CD4-positive, alpha-beta T cell (primary cell): ENCODE measurements at places on chromosomes 12 and 14.

DNA sequence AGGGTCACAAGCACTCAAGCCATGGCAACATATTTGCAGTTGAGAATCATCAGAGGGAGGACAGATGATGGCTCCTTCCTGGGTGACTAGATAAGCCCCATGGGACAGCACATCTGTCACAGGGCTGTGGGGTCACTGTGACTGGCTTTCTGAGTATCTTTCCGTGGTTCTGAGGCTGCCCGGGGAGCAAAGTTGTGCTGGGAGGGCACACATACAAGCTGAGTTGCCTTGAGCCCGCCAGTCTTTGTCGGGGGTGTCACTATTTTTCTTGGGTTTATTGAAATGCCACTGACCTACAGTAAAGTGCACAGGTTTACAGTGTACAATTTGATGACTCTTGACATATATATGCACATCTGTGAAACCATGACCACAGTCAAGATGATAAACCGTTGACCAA lies 17.2 kb upstream of the KIF26A start:
- no peak overlapping the region for H3K27ac ChIP-seq
- DNase-seq = no peak
- no peak overlapping the region for H3K4me3 ChIP-seq

GRCh38 chr12:69779928-69780327 lies 41.3 kb downstream of the RAB3IP start:
- no peaks in the 10 kb centered on the region for H3K4me1 ChIP-seq
- no peaks in the 10 kb centered on the region for H3K27me3 ChIP-seq
- DNase-seq = no peak
- no peak overlapping the region for H3K27ac ChIP-seq
- no peaks in the 10 kb centered on the region for H3K36me3 ChIP-seq
- no peak overlapping the region for H3K4me3 ChIP-seq

- no peaks in the 10 kb centered on the region for H3K27me3 ChIP-seq
- no peaks in the 10 kb centered on the region for H3K4me1 ChIP-seq
- H3K4me3 ChIP-seq = no peak overlapping the region
- no peak for DNase-seq
- H3K27ac ChIP-seq = no peak overlapping the region
Measured at GRCh38 chr12:10048526-10048925, 18.0 kb downstream of the CLEC9A start.

DNA sequence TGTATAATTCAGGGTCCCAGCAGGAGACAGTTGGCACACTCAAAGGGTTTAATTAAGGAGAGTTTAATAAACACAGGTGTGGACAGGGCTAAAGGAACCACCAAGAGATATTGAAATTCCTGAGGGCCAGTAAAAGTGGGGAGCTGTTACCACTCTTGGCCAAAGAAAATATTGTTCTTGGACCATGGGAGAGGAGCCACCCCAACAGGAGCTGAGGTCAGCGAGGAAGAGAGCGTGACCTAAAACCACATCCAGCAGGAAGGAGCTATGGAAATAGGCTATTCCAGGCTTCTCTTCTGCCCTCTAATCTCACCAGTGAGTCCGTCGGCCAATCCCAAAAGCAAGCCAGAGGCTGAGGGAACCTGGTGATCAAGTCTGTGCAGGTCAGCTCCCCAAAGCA lies 390.8 kb downstream of the MED13L start:
- H3K27ac ChIP-seq = no peak overlapping the region
- H3K36me3 ChIP-seq = no peaks in the 10 kb centered on the region
- no peak overlapping the region for H3K4me3 ChIP-seq
